Nucleus accumbens (tissue), 56 donors: ENCODE measurements at places on chromosomes 4 and X.
A peak's percentile ranks its signal among the peaks of the same experiment; 100 is the strongest.

- no peak for DNase-seq
Observed at GRCh38 chrX:50381729-50382415, 88.8 kb downstream of the DGKK start.

GRCh38 chr4:173461170-173461569, 62.3 kb upstream of the SCRG1 start:
- DNase-seq, result no peak

DNA sequence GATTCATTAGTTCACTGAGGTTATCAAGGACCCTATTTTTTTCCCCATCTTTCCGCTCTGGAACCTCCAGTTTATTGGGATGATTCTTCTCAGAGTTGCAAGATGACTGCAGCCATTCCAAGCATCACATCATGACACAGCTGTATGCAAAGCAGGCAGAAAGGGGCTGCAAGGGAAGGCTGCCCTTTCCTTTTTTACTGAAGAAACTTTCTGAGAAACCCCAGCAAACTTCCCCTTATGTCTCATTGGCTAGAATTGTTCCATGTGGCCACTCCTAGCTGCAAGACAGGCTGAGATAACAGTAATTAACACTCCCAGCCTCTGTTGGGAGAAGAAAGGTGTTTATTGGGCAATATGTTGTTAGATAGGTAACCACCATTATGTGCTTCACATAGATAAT, 102.6 kb downstream of the SATL1 start:
- no peak for DNase-seq

DNA sequence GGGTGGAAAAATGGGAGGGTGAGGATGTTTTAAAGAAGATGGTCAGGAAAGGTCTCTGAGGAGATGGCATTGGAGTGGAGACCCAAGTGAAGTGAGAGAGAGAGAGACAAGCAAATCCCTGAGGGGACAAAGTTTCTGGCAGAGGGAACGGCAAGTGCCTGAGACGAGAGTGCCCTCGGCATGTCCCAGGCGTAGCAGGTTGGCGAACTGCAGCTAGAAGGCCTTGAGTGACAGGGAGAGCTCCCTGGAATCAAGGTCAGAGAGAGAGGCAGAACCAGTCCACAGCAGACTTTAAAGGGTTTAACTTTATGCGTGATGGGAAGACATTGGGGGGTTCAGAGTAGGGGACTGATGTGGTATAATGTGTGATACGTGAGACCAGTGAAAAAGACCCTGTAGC, 150.2 kb upstream of the HAND2 start:
- DNase-seq, result no peak

- no peak for DNase-seq
Observed at GRCh38 chr4:177155454-177155853, 154.2 kb upstream of the NEIL3 start.

DNA sequence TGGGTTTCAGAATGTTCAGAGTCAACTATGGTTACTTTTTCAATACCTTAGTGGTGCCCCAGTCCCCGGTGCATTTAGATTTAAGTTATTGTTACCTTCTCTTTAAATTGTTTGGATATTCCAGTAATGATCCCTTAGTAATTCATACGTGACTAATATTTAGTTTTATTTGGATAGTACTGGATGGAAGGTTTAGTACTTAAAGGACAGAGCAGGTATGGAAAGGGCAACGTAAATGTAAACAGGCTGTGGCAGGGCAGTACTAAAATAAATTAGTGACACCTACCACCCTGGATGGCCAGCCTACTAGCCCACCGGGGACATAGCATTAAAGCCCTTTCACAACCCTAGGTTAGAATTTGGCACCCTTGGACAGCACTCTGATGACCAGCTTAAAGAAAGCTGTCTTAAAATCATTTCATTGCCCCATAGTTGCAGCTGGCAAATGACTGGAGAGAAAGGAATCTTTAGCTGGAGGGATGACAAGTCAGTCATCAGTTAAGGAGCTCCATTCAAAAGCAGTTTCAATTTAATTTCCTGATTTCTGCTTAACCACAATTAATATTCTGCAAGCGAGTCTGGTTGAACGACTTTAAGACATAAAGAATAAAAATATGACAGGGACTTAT, 16.4 kb downstream of the PLP1 start:
- no peak for DNase-seq

GRCh38 chr4:102399021-102399420, 53.7 kb upstream of the SLC39A8 start:
- no peak for DNase-seq

- DNase-seq, result no peak
Observed at GRCh38 chr4:183140911-183141320, 41.9 kb downstream of the WWC2 start.

DNA sequence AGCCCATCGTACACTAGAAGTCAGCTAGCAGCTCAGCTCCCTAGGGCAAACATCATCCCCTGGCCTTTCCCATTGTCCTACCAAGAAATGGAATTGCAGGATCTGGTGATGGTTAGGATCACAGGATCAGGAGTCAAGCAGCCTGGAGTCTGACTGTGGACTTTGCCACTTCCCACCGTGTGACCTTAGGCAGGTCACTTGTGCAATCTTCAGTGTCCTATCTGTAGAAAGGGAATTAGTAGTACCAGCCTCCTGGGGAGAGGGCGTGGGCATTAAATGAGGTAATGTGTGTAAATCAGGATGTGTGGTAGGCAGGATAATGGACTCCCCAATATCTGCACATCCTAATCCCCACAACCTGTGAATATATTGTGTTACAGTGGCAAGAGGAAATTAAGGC, 38.6 kb upstream of the APLN start:
- no peak for DNase-seq

- DNase-seq, result no peak
Observed at GRCh38 chr4:125179727-125180126, 135.0 kb upstream of the FAT4 start.

DNA sequence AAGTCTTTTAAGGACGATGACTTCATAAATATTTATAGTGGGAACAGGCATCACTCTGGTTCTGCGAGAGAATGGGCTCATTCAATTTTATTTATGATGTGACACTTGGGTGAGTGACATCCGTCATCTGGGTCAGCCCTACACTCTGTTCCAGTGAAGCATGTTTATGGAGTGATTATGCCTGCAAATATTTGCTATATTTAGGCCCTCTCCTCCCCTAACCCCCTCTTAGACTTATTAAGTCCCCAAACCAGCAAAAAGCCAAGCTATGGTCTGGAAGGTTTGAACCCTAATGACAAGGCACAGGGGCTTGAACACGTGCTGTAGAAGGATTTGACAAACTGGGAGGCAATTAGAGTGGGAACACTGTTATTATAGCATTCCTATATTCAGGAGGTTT, 55.9 kb downstream of the C4orf51 start:
- DNase-seq, result no peak

DNA sequence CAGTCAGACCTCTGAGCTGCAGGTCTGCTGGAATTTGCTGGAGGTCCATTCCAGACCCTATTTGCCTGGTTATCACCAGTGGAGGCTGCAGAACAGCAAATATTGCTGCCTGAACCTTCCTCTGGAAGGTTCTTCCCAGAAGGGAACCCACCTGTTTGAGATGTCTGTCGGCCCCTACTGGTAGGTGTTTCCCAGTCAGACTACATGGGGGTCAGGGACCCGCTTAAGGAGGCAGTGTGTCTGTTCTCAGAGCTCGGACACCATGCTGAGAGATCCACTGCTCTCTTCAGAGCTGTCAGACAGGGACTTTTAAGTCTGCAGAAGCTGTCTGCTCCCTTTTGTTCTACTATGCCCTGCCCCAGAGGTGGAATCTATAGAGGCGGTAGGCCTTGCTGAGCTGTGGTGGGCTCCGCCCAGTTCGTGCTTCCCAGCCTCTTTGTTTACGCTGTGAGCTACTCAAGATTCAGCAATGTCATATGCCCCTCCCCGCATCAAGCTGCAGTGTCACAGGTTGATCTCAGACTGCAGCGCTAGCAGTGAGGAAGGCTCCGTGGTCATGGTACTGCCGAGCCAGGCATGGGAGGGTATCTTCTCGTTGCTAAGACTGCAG, 44.1 kb upstream of the KDR start:
- DNase-seq, result no peak

DNA sequence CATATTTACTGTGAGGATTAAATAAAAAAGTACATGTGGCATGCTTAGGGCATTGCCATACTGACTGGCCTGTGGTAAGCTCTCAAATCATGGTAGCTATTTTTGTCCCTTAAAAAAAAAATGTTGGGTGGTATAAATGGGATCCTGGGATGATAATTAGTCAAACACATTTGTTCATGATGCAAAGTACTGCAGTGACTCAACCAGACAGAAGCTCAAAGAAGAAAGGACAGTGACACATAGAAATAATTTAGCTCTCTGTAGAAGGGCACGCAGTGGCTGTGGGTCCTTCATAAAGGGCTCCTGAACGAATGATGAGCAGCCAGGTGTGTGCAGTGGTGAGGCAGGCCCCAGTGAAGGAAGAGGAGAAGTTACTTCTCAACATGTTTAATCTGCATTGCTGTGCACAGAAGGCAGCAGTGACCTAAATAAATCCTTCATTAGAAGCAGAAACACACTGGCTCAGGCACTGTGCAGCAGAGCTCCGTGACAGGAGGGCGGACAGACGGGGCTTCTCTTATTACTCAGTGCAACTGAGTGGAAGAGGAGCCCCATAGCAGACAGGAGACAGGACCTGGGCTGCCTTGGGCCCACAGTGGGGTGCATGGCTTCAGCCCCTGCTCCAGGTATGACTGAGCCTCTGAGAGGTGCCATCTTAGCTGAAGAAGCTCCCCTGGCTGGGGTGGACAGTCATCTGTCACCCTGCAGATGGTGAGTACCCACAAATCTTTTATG, 20.3 kb downstream of the HS3ST1 start:
- no peak for DNase-seq

DNA sequence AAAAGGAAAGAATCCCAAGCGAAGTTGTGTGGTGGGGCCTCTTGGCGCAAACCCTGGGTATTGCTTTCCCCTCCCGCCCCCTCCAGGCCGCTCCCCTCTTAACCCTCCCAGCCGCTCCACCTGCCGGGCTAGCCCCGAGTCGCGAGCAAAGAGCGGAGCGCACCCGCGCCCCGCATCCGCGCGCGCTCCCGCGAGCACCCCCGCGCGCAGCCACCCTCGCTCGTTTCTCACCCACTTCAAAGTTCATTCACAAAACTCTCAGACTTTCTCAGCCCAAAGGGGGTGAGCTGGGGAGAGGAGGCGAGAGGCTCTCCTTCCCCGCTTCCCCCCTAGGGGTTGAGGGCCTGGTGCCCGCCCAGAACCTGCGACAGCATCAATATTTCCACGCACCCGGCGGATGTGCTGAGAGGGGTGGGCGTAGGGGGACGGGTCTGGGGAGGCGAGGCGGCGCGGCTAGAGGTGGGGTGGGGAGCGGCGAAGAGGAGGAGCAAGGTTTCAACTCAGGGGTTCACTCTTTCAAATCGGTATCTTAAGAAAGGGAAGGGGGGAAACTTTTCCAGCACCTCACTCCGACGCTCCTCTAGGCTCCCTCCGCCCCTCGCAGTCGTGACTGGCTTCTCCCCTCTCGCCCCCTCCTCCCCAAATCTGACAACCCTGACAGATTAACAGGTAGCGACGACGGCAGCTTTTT, 1.8 kb downstream of the MAML3 start:
- peak; percentile 54 for DNase-seq

DNA sequence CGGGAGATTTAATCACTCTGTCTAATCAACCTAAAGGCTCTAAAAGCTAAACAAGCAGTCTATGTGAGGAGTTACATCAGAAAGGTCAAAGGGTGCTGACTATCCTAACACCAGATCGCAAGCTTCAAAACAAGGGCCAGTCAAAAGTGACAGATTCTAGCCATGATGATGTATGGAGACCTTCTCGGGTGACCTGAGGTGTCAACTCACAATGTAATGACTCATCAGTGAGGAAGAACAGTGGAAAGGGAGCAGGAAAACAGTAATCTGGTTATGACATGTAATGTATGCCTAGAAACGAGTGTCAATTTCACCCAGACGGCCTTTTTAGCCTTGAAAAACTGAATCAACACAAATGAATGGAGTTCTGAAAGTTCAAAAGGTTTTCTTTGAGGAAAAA, 375.3 kb downstream of the IDS start:
- DNase-seq, result no peak

GRCh38 chr4:127080141-127080540, 552.6 kb upstream of the INTU start:
- DNase-seq, result no peak

GRCh38 chrX:132227383-132228112, 8.3 kb upstream of the RAP2C start:
- DNase-seq, result no peak

- no peak for DNase-seq
Observed at GRCh38 chr4:116321471-116321870, 763.9 kb downstream of the TRAM1L1 start.

DNA sequence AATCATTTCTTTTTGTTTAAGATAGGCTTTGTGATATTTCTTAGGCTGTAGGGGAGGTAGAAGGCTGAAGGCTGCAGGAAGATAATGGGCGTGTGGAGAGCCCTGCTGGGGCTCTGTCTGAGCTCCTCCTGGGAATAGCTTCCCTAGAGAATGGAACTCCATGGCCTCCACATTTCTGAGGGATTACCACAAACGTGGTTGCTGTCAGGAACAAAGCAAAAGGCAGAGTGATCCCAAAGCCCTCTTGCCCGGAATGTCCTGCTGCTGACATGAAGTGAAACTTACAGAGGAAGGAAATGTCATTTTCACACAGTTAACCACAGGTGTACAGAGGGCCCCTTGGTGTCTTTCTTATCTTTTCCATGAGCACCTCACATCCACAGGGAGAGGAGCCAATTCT, 89.3 kb downstream of the DDIT4L start:
- no peak for DNase-seq

DNA sequence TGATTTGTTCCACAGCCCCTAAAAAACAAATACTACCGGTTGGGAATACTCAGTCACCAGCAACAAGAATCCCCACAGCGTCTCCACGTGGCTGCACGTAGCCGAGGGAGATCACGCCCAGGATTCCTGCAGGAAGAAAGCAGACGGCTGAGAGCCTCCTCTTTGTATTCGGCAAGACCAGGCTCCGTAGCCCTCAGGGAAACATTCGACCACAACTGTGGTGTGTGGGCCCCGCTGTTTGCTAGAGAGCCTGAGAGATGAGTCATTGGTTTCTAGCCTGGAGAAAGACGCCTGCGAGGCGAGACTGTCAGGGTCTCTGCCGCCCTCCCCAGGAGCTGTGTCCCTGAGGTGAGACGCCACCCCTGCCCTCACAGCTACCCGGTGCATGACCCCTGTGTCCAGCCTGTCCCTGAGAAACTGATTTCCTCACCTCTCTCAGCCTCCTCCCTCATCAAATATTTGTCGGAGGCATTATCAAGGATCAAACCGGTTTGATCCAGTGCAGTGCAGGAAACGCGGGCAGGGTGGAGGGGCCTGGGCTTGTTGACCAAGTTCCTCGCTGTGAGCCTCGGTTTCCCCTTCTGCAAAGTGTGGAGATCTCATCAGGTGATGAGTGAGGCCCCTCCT, 4.7 kb upstream of the S100P start:
- DNase-seq, result no peak

- DNase-seq, result no peak
Observed at GRCh38 chr4:168309781-168310180, 8.8 kb downstream of the DDX60 start.

GRCh38 chr4:114264452-114264851, 285.0 kb upstream of the ARSJ start:
- no peak for DNase-seq

GRCh38 chr4:52600275-52600674, 58.8 kb downstream of the USP46 start:
- no peak for DNase-seq
